ENCODE measurements at places on chromosomes 6 and 20.

DNA sequence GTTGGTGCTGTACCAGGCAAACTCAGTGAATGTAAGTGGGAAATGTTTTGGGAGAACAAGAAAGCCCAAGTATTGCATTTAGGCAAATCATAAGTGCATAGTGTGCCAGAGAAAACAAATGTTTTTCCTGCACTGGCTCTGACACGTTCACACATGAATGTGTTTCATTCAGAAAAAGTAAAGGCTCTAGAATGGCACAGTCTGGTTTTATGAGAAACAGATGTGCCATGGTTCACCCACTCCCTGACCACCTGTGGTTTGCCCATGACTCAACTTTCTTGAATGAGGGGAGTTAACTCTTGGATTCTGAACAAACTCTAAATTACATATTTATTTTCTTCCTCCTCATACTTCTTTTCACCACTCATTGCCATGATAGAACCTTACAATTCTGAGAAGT is 126.9 kb downstream of the KCNQ5 start:
- DNase-seq: no peak

DNA sequence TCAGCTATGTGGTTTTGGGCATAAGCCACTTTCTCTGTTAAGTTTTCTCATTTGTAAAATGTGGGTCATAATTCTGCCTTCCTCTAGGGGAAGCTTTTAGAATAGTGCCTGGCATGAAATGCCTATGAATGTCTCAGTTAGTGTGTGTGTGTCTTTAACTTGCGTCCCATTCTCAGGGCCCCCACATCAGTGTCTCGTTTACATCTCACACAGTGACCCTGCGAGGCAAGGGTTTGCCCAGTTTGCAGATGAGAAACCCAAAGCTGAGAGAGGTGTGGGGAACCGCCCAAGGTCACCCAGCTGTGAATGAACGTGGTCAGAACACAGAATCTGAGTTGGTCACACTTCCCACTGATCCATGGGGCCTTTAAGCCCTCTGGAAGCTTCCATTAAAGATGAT is 14.1 kb downstream of the DYNLRB1 start:
- DNase-seq: no peak

GRCh38 chr6:8513174-8513573 is 77.8 kb upstream of the SLC35B3 start:
- no peak for DNase-seq

- no peak for DNase-seq
Measured at GRCh38 chr20:47164140-47164539, 192.4 kb downstream of the ZMYND8 start.

DNA sequence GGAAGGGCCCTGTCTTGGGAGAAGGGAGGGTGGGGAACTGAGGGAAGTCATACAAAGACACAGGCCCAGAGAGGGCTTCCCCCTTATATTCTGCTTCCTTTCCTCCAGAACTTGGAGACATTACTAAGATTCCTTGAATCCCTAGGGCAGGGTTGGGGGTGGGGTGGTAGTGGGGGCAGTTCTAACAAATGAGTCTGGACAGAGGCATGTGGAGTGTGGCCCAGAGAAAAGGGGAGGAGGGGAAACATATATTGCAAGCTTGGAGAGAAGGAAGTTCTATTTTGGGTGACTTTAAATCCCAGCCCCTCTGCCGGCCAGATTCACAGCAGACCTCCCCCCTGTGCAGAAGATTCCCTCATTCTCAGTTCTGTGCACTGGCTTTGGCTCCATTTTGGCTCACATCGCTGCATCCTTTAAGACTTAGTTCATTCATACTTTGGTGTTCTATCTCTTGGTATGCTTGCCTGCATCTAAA is 43.7 kb downstream of the DAAM2 start:
- DNase-seq: no peak

DNA sequence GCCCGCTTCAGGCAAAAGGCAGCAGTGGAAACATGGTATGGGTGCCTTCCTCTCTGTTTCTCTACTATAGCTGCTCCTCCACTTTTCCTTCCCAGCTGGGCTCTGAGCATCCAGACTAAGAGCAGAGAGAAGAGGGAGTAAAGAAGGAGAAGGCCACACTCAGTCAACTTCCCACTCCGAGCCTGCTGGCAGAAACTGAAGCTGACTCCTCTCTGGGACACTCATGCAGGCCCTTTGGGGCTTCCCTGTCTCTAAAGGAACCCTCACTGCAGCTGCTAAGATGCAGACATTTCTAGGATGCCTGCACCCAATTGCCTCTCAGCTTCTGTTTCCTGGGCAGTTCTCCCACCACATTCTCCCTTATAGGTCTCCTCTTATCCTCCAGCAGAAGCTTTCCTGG is 88.9 kb downstream of the FRK start:
- no peak for DNase-seq

- DNase-seq: no peak
Measured at GRCh38 chr20:49344975-49345374, 67.1 kb upstream of the ZNFX1 start.

GRCh38 chr6:82072121-82072521 is 175.4 kb downstream of the IBTK start:
- no peak for DNase-seq

DNA sequence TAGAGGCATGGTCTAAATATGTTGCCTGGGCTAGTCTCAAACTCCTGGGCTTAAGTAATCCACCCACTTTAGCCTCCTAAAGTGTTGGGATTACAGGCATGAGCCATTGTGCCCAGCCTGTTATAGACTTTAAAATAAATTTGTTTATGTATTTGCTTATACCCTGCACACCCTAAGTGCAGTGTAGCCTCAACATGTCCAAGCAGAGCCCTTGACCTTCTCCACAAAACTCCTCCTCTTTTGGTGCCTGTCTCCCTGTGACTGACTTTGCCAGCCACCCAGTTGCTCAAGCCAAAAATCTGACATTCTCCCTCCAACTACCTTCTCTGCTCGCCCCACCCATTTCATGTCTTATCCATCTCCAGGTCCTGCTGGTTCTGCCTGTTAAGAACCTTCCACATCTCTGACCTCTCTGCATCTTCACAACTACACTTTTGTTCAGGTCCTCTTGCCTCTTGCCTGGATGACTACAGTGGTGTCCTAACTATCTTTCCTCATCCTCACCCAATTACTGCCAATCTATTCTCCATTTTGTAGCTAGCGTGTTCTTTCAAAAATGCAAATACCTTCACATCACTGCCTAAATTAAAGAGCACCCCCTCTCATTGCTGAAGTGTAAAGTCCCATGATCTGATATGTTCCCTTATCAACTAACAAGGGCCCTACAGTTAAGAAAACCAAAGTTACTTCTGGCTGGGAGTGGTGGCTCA is 11.2 kb upstream of the KIFC1 start:
- DNase-seq: no peak

DNA sequence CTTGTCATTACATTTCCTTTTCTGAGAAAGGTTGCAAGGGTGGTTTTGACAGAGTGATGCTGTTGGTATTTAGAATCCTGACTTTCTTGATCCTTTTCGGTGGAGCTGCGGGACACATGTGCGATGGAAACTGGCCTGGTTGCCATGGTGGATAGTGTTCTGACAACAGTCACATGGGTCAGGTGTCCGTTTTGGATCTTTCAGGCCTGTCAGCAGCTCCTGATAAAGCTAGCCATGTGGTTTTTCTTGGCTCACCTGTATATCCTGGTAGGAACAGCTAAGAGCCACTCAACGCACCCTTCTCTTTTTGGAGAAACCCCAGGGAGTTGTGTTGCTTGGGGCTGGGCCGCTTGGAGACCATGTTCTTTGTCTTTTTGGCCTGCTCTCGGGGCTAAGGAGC is 177.4 kb downstream of the MTFR2 start:
- no peak for DNase-seq

DNA sequence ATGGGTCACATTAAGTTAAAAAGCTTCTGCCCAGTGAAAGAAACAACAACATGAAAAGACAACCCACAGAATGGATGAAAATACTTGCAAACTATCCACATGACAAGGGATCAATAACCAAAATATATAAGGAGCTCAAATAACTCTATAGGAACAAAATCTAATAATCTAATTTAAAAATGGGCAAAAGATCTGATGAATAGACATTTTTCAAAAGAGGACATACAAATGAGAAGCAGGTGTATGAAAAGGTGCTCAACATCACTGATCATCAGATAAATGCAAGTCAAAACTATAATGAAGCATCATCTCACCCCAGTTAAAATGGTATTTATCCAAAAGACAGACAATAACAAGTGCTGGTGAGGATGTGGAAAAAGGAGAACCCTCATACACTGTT is 21.0 kb upstream of the ELMO2 start:
- no peak for DNase-seq

DNA sequence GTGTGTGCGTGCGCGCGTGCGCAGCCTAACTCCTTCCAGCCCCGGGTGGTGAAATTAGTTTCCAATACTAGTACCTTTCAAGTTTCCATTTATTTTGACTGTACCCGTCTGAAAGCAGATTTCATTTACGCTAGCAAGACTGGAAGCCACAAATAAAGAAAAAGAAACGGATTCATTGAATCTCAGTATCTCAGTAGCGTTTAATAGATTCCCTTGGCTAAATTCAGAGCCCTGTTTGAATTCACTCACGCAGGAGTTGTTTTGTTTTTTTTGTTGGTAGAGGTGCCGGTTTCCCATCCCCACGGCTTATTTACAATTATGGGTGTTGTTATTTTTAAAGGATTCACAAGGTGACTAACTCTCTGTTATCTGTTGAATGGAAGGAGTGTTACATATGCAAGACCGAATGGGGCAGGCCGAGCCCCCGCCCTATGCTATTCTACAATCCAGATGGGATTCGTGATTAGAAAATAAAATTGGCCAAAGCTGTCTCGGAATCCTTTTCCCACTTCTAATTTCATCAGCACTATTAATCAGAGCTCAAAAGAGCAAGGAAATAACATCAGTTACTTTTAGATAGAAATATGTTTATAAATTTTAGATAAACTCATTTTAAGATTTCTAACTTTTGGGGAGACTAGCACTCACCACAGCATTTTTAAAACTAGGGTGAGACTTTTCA is 2.3 kb upstream of the INSM1 start:
- no peak for DNase-seq

DNA sequence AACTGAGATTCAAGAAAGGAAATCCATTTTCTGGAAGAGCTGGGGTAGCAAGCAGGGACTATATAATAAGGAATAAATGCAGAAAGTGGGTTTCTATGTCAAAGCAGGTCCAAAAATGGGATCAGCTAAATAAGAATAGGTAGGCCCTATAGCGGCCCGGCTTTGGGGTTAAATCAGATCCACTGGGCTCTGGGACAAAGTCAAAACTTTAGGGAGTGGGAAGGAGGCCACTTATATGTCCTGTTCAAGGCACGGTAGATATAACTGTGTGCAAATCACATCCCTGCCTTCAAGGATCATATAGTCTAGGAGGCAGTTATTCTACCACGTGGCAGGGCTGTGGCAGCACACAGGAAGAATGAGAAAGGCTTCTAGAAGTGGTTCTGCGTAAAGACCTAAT is 191.4 kb upstream of the CDYL start:
- DNase-seq: no peak

DNA sequence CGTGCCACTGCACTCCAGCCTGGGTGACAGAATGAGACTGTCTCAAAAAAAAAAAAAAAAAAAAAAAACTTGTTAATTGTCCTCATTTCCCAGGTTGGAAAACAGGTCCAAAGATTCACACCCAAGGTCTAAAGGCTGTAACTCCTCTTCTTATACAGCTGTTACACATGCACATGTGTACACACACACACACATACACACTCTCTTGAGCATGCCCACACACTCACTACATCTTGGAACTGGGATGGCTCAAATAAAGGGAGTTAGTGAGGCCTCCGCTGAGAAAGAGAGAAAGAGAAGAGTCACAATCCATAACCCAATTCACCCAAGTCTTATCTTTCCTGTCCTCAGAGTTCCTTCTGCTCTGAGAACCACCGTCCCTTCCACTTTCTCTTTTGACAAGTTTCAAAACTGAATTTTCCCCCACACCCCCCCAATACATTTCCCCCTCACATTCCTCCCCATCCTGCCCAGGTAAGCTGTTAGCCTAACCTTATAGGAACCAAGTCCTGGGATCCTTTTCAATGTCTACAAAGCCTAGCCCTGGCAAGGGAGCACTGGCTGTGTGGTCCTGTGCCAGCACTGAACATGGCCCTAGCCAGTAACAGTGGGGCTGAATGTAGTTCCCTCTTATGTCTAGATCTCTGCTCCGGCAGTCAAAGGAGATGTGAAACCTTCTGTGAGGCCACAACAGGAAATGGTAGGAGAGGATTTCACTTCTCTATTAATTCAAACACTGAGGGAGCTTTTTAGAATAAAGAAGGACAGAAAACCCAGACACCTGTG is 3.2 kb upstream of the HLA-DMB start:
- DNase-seq: peak; percentile 12

DNA sequence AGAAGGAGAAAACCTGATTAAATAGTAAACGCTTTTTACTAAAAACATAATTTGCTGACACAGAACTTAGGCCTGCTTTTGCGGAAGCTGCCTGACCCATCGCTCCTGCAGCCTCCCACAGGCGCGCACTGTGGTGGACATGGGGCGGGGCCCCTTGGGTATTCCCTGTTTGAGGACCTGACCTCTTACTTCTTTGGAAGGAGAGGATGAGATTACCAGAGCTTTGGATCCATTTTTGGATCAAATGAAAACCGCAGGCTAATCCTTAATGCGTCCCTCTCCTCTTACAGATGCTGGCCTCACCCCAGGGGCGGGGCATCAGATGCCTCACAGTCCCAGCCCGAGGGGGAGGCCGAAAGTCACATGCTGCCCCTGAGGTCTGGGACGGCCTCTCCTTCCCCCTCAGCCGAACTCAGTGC is 151.0 kb downstream of the SCML4 start:
- DNase-seq: no peak

DNA sequence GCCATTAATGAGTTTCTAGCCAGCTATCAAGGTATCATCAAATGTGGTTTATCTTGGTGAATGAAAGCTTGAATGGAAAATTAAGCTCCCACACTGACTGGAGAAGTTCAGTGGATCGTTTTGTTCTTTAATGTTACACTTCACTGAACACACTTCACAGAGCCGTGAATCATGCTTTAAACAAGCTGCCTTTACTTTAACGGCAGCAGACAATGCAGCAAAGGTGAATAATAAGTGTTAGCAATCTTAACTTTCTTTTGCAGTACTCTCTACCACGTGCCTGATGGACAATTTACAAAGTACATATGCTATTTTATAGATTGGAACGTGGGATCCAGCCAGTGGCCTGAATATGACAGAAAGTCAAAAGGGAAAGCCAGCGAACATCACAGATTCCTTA is 424.5 kb downstream of the GRIK2 start:
- no peak for DNase-seq

GRCh38 chr6:142633317-142633716 is 311.7 kb downstream of the HIVEP2 start:
- DNase-seq: no peak

- no peak for DNase-seq
Measured at GRCh38 chr6:74269600-74269858, 573.5 kb downstream of the CD109 start.

DNA sequence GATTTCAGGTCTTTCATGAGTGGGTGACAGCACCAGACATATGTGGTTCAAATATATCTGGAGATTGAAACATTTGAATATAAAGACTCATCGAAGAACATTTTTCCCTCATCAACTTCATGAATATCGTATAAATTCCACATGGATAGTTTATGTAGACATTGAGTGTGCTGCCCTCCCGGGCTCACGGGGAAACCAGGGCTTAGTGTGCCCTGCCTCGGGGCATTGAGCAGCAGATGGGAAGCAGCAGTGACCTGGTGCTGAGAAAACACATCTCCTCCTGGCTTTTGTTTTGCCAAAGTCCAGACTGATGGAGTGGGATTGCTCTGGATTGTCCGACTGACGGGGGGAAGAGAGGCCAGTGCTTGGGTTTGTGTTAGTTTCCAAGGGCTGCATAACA is 17.8 kb upstream of the SLC2A12 start:
- DNase-seq: no peak

GRCh38 chr6:165883851-165884640 is 221.0 kb upstream of the PDE10A start:
- DNase-seq: no peak
